Activated CD4-positive, CD25-positive, alpha-beta regulatory T cell (primary cell): ENCODE measurements at places on chromosomes 4 and X.

- DNase-seq = no peak
These were observed 814 bp upstream of the RBM47 start for GRCh38 chr4:40630335-40631021.

- no peak for DNase-seq
These were observed 32.0 kb upstream of the ANXA5 start for GRCh38 chr4:121728798-121729226.

GRCh38 chrX:107716118-107716684 is 59.4 kb downstream of the TSC22D3 start:
- DNase-seq = no peak

- no peak for DNase-seq
These were observed 274.3 kb upstream of the NR3C2 start for GRCh38 chr4:148716431-148717052.

DNA sequence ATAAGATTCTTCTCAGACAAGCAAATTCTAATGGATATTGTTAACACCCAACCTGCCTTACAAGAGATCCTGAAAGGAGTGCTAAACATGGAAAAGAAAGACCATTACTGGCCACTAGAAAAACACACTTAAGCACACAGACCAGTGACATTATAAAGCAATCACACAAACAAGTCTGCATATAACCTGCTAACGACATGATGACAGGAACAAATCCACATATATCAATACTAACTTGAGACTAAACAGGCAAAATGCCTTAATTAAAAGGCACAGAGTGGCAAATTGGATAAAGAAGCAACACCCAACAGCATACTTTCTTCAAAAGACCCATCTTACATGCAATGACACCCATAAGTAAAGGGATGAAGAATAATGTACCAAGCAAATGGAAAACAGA is 100.5 kb upstream of the PCDH18 start:
- DNase-seq = no peak

- DNase-seq = no peak
These were observed 989 bp upstream of the PCDH10 start for GRCh38 chr4:133147921-133148689.

DNA sequence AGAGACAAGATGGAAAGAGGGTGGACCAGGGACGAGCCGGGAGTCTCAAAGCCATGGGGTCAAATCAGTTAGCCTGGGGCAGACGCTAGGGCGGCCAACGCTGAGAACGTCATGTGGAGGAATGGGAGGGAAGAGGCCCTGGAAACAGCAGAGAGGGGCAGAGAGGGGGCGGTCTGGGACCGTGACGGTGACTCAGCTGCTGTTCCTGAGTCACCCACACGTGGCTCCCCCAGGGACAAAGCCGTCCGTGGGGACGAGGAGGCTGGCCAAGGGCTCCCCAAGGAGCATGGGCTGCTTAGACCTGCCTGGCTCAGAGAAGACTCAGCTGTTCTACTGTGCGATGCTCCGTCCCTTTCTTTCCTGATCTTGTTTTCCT is 108.4 kb upstream of the LRPAP1 start:
- DNase-seq = no peak

DNA sequence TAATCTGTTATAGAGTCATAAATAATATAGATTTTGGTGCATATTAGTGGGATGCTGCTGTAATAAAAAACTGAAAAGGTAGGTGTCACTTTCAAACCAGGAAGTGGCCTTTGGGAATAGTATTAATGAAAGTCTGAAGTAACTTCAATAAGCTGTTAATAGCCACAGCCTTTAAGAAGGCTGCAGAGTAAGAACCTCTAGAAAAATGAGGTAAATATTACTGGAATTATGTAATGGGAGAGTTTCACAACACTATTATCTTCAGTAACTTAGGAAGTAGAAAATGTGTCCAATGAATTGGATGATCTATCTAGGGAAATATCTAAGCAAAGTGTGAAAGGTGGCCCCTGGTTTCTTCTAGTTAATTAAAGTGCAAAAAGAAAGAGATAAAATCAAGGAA is 104.7 kb downstream of the NCAPG start:
- no peak for DNase-seq

GRCh38 chrX:15319075-15319474 is 3.6 kb upstream of the ASB11 start:
- no peak for DNase-seq

DNA sequence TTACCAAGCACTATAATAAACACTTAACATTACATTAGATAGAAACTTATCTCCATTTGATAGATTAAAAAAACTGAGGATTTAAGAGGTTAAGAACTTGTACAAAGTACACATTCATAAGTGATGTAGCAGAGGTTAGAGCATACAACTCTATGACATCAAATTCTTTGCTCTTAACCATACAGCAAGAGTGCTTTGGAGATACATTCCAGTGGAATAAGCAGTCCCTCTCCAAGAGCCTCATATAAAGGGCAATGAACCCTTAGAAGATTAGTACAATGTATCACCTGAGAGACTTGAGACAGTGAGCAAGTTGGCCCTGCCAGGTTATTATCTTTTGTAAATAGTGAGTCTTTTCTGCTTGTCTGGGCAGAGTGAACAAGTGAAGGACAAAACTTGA is 600.4 kb upstream of the CT83 start:
- DNase-seq = no peak

GRCh38 chr4:99473131-99473530 is 37.7 kb upstream of the C4orf17 start:
- DNase-seq = no peak

DNA sequence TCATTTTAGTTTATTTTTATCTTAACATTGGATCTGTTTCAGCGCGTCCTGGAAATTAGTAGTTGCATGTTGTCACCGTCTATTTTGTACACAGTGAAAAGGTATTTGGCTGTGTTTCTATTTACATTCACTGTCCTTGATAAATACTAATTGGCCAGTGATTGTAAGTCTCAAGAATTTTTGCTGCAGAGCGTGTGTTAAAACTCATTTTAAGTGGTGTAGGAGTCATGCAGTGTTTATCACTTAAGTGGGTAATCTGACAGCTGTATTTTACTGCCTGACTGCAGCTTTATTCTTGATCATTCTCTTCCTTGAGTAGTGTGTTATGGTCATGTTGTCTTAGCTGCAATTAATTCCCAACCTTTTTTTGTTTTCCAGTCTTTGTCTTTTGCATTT is 9.8 kb downstream of the GUCY1A1 start:
- DNase-seq = no peak

GRCh38 chr4:159416073-159416472 is 313.2 kb downstream of the RAPGEF2 start:
- DNase-seq = no peak

DNA sequence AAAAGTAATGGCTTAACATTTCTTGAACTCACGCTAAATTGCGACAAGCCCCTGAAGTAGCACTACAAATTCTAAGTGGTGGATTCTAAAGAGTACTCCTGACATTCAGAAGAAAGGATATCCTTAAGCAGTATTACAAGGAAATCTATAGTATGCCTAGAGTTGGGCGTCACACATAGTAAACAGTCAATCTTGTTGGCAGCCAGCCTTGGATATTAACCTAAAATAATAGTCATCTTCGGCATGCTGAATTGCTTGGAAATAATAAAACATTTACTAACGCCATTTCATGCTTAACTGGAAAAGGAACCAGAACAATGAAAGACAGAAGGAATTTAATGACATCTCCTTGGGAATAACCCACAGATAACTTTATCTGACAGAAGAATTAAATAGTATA is 18.6 kb downstream of the ATP8A1 start:
- no peak for DNase-seq

DNA sequence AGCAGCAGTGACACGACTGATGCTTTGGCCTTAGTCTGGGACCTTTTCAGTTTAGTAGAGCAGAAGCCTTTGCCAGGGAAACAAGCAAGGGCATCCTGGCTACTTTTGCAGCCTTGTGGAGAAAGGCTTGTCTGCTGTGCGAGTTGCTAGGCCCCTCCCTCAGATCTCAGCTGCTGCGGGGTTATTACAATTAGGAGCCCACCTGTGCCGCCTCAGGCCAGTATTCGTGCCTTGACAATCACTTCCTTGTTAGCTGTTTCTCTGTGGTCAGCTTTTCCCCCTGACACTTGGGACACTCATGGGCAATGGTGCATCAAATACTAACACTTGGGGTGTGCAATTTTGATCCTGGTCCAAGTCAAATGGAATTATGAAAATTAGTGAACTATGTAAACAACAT is 67.9 kb downstream of the SH2D1A start:
- no peak for DNase-seq

DNA sequence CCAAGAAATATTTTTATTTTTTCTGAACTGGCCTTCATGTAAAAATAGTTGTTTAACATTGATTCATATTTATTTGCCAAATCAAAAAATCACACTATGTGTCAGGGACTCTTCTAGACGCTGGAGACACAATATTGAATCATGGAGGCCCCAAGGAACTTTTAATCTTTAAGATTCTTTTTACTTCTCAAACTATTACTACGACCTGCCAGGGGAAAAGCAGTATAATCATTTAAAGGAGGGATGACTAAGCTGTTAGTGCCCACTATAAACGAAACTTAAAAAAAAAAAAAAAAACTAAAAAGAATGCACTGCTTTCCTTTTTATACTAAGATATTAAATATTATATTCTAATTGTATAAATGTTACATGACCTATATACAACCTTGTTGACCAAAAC is 84.7 kb downstream of the PPA2 start:
- no peak for DNase-seq
